ENCODE measurements at places on chromosomes 3 and 15.

- DNase-seq, result no peak
Measured at GRCh38 chr15:100689131-100689899, 86.9 kb downstream of the ASB7 start.

GRCh38 chr3:132978464-132978863, 59.7 kb upstream of the TMEM108 start:
- DNase-seq, result no peak

- no peak for DNase-seq
Measured at GRCh38 chr3:72052841-72053409, 268.0 kb upstream of the PROK2 start.

DNA sequence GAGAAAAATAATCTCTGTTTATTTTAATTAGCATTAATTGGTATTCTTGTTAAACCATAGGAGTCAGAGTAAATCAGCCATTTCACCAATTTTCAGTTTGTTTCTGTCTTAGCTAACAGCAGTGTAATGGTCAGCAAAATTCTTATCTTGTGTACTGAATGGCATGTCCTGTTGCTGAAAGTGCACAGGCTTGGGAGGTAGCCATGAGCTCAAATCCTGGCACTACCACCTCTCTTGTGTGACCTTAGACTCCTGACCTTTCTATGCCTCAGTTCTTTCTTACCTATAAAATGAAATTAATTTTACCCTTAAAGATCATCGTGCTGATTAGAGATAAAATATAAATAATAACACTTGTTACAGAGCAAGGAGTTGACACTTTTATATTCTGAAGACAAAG, 35.8 kb downstream of the MLH1 start:
- no peak for DNase-seq

GRCh38 chr3:192515664-192516045, 211.7 kb downstream of the FGF12 start:
- no peak for DNase-seq

- DNase-seq, result no peak
Measured at GRCh38 chr3:47961815-47962606, 54.2 kb downstream of the MAP4 start.

DNA sequence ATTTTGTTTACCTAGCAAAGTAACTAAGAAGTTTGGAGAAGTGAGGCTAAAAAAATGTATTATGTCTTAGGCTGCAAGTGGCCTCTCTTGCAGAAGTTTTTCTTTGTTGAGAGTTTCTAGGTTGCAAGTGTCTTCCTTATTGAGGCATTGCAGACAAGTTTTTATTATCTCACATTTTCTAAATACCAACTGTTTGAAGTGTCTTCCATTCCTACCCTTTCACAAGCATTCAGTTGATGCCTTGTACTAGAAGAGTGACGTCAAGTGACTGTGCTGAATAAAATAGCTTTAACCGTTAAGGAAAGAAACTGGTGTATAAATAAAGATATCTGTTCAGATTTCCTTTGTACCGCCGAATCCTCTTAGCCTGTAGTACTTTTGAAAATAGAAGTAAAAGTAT, 123.3 kb downstream of the ALCAM start:
- no peak for DNase-seq

GRCh38 chr15:80727196-80727595, 32.1 kb downstream of the ABHD17C start:
- no peak for DNase-seq

- DNase-seq, result no peak
Measured at GRCh38 chr15:43901495-43901894, 74.7 kb downstream of the WDR76 start.

DNA sequence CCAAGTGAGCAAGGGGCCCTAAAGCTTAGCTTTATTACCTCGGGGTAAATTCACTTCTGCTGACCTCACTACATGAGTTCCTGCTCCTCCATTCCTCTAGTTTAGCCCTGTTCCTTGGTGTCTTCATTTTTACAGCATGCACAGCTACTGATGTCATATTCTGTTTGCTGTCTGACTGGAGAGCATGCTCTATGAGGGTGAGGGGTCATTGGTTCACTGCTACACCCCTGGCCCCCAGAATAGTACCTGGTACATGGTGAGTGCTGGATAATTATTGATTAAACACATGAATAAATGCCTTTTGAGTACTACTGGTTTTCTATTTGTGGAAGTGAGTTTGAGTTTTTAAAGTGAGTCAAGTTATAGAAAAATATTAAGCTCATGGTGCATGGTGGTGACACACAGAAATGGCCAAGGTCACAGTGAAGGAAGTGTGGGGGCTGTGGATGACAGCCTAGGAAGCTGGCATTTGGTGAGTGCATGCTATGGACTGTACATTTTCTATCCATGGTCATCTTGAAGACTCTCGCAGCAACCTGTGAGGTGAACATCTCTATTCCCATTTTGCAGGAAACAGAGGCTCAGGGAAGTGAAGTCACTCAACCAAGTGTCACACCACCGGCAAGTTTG, 34.0 kb downstream of the RPLP1 start:
- DNase-seq, result no peak

DNA sequence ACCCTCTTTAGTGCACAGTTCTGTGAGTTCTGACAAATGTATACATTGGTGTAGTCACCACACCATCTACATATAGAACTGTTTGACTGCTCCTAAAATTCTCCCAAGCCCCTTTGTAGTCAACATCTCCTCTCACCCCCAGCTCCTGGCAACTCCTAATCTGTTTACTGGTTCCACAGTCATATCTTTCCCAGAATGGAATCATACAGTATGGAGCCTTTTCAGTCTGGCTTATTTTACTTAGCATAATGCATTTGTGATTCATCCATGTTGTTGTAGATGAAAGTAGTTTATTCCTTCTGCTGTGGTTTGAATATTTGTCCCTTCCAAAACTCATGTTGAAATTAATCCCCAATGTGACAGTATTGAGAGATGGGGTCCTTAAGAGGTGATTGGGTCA, 41.6 kb upstream of the CCDC174 start:
- no peak for DNase-seq

GRCh38 chr3:137103739-137104138, 146.0 kb downstream of the IL20RB start:
- DNase-seq, result no peak

DNA sequence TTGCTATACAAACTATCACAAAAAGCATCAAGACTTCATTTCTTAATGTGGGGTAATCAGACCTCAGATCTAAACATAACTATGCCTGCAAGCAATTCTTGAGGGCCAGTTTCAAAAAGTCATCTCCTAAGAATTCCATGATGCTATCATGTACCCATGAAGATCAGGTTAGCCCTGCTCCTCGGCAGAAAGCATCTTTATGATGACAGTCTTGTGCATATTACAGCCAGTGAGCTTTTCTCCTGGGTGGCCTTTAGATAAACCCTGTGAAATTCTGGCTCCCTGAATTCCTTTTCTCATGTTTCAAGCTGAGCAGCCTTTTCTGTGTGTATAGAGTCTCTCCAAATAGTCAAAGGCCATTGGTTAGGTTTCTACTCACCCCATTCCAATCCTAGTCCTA, 201.9 kb upstream of the MCTP2 start:
- DNase-seq, result no peak

DNA sequence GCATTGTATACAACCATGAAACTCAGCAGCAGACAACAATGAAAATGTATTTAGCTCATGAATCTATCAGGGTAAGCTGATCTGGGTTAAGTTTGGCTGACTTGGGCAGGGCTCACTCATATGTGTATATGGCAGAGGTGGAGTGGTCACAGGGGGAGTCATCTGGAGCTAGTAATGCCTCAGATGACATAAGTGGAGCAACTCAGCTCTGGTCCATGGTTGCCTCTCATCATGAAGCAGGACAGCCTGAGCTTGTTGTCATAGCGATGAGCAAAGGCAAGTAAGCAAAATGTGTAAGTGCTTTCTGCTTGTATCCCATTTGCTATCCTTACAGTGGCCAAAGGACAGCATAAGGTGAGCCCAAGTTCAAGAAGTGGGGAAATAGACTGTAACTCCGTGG, 64.5 kb downstream of the ALCAM start:
- DNase-seq, result no peak

- DNase-seq, result no peak
Measured at GRCh38 chr15:63895787-63896218, 62.1 kb upstream of the HERC1 start.

DNA sequence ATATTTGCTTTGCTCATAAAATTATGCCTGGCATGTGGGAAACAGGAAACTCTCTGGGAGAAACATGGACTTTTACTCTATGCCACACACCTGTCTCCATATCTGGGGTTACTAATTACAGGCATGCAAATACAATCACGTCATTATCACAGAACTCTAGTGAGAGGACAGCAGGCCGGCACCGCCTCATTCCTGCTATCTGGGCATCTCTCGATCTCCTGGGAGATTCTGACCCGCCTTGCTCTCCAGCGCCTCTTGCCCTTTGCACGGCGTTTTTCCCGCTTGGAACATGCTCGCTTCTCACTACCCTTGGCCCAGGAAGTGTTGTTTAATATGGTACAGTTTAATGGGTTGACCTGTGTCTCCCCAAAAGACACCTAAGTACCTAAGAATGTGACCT, 45.4 kb upstream of the PARL start:
- no peak for DNase-seq

- DNase-seq, result no peak
Measured at GRCh38 chr3:53218131-53218530, 37.7 kb downstream of the TKT start.

GRCh38 chr15:42012241-42012640, 8.6 kb downstream of the PLA2G4E start:
- no peak for DNase-seq

DNA sequence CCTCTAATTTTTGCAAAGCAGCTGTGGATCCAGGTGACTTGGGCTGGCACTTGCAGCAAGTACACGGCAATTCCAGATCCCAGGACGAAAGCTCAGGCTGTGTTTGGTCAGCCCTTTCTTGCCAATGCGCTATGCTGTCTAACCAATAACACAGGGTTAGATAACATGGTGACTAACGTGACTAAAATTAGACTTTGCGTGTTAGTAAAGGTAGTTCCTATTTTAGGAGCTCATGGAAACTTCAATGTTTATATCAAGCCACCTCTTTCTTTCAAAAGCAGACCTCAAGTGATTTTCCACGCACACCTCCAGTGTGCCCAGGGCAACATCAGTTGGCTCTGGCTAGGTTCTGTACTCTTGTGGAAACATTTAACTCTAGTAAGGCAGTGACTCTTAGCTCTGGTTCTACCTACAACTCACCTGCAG, 32.5 kb downstream of the CDCP1 start:
- DNase-seq, result no peak

- no peak for DNase-seq
Measured at GRCh38 chr3:114902691-114903101, 244.4 kb downstream of the ZBTB20 start.

DNA sequence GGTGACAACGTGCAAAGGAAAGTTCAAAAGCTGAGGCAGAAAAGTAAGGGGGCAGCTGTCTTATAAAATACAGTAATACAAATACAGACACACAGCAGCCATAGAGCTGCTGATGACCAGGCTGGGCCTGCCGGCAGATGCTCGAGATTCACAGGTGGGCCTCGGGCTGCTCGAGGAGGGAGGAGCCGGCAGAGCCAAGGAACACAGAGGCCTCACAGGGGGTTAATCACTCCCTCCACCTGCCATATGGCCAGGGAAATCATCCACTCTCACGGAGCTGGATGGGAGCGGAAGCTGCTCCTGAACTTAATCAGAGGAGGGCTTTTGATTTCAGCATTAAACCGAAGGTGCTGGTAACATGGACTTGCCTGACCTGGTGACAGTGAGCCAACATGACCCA, 29.6 kb upstream of the MGLL start:
- no peak for DNase-seq

- DNase-seq, result no peak
Measured at GRCh38 chr3:111730143-111730542, 128.9 kb upstream of the PHLDB2 start.

Data from omental fat pad (tissue), 4 donors.